ENCODE measurements at places on chromosomes 6 and 20.

DNA sequence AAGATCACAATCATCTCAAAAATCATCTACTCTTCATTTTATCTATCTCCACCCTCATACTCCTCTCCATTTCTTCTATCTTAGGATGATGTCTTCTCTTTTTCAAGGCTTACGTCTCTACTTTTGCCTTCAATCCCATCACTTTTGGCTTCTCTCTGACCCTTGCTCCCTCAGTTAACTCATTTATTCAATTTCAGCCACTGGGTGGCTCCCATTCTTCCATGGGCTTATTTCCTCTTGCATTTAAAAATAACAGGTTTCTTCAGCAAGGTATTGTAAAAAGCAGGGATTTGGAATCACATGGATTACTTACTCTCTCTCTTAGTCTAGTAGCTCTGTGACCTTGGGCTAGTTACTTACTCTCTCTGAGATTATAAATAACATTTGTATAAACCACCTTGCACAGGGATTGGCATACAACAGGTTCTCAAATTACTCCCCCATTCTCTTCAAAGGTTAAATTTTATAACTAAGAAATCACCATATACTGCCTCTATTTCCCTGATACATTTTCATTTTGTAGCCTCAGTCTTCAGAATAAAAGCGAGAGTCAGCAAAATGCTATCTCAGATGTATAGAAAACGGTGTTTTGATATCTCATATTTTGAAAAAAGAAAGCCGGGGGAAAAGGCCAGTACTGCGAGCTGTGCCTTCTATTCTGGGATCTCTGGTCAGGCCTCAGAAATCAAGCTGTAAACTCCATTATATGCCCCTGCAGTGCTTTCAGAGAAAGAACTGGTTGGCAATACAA lies 5.5 kb downstream of the ZSCAN12 start:
- peak; percentile 8 for DNase-seq

- no peak for DNase-seq
These were observed 51.7 kb downstream of the GFOD1 start for GRCh38 chr6:13435477-13436246.

GRCh38 chr20:35878113-35878625 lies 76.1 kb downstream of the SCAND1 start:
- DNase-seq: no peak

GRCh38 chr6:79824202-79824601 lies 123.2 kb downstream of the ELOVL4 start:
- no peak for DNase-seq

DNA sequence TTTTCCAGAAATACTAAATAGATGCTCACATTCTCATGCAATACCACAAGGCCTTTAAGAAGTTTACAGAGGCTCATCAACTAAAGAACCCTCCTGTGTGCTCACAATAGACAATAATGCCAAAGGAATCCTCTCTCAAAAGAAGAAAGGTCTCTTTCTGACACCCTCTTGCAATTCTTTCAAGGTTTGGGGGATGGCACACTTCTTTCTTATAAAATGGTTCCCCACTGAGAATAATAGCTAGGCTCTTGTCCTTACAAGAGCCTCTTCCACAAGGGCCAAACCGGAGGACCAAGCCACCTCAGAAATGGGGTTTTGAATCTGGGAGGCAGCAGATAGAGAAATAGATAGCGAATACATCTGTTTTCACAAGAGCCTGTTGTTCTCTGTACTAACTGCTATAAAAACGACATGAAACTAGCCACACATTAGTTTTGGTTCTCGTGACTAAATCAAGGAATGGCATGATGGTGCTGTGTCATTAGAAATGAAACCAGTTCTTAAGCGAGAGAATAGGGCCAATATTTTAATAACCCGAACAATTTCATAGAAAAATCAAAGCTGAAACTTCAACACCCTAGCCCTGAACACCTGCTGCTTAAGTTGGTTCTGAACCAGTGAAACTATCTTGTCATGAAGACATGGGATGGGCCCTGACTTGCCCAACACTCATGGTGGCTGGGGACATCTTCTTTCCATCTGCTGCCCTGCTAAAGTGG lies 81.1 kb downstream of the PRDM1 start:
- no peak for DNase-seq

GRCh38 chr6:134031696-134032255 lies 20.6 kb downstream of the SLC2A12 start:
- peak; percentile 24 for DNase-seq

DNA sequence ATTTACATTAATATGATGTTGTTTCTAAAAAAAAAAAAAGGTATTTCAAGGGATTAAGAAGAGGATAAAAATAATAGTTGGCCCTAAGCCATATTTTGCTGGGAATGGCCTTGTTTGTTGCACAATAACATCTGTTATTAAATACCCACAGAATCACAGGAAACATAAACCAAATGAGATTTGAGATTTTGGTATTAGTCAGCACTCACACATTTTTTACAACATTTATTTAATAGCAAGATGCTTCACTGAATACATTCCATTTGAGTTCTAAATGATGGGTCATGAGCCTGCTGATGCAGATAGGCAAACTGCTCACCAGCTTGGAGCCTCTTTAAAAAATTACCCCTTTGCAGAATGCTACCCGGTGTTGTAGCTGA lies 92.9 kb upstream of the ENPP5 start:
- DNase-seq: peak; percentile 19

DNA sequence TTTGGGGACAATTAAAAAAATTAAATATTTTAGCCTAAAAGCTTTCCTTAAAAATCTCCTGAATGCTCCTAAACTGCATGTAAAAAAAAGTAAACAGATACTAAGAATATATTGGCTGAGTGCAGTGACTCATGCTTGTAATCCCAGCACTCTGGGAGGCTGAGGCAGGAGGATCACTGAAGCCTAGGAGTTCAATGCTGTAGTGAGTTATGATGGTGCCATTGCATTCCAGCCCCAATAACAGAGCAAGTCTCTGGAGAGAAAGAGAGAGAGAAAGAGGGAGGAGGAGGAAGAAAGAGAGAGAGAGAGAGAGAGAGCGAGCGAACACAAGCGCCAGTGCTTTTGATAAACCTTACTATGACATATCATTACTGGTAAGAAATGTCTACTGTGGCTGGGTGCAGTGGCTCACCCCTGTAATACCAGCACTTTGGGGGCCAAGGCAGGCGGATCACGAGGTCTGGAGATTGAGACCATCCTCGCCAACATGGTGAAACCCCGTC lies 58.8 kb downstream of the FKBP5 start:
- DNase-seq: no peak

GRCh38 chr6:128161263-128161662 lies 260.4 kb upstream of the THEMIS start:
- no peak for DNase-seq

- DNase-seq: no peak
These were observed 348.1 kb downstream of the ZFAND3 start for GRCh38 chr6:38167598-38167997.

GRCh38 chr6:15145821-15146220 lies 100.0 kb upstream of the JARID2 start:
- no peak for DNase-seq

Data from hepatic stellate cell (primary cell).